ENCODE measurements at places on chromosomes 11 and 22.

DNA sequence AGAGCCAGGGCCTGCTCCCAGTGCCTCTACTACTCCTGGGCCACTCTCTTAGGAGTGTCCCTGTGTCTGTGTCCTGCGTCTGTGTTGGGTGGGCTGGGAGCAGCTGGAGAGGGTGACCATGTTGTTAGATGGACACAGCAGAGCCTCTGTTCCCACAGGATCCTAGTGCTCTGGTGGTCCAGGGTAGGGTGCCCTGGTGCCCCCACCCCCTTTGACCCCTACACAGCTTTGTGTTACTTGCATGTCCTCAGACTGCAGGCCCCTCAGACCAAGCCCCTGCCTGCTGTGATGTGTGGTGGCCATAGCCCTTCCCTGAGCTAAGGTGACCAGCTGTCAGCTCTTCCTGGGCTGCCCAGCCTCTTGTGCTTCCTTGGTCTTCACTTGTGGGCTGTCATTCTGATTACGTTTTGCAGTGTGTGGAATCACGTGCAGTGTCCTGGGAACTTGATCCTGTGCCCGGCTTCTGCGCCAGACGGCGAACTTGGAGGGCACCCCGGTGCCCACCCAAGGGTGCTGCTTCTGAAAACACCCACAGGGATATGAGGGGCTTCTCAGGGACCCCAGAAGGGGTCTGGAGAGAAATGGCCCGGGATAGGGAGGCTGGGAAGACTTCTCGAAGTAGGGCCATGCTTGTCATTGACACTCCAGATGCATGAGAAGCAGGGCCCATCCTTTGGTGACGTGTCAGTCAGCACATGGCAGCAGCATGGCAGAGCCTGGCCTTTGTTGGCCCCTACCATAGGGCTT is 1.5 kb downstream of the TANGO2 start:
- no peaks in the 10 kb centered on the region for H3K27me3 ChIP-seq
- peaks cover 58% of the 10 kb centered on the region for H3K4me1 ChIP-seq
- H3K4me3 ChIP-seq: peak overlapping the region; percentile 87
- peaks cover 25% of the 10 kb centered on the region for H3K36me3 ChIP-seq
- peak overlapping the region; percentile 88 for H3K27ac ChIP-seq

DNA sequence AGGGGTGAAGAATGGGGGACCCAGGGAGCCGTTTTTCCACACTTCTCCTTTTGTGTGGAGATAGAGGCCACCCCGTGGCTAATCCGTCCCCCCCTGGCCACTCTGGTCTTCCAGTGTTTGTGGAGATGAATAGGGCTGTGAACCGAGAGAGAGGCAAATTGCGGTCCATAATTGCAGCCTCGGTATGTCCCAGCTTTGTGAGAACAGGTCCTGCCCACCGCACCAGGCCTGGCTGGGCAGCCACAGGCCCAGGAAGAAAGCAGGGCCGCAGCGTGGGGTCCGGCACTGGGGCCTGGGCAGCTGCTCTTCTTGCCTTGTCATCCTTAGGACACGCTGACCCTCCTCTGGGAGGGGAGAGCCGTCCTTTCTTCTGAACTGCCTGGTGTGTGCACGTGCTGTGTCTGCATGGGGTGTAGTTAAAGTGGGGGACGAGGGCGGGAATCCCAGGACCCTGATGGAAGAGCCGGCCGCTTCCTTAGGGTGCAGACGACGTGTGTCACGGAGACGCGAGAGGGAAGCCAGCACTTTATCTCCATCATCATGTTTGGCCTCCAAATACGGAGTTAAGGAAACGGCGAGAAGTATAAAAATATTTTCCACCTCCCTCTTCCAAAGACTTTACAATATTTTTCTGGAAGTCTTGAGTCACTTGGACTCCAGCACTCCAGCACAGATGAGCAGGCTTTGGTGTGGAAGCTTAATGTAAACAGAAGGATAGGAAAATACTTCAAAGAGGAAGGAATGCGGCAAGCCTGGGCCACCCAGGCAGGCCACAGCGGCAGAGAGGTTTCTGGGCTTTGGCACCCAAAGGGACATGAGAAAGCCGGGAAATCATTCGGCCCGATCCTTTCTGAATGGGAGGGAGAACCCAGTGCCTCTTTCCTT is 1248.4 kb downstream of the BRD1 start:
- no peaks in the 10 kb centered on the region for H3K36me3 ChIP-seq
- H3K4me1 ChIP-seq: no peaks in the 10 kb centered on the region
- H3K27me3 ChIP-seq: peaks cover 23% of the 10 kb centered on the region
- no peak overlapping the region for H3K27ac ChIP-seq
- no peak overlapping the region for H3K4me3 ChIP-seq
- no peak for DNase-seq

DNA sequence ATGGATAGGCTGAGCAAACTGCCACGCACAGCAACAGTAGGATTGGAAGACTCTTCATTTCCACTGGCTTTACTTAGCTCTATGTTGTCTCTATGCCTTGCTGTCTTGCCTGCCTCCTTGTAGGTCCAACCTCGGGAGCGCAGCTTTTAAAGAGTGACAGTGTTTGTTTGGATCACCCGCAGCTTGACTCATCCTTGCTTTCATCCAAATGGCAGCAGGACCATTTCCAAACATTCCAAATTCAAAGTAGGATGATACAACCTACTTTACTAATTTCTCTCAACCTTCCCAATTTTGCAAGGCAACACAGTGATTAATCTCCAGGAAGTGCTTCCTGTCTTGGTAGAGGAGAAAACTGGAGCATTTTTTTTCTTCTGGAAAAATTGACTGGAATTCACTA is at the start of gene MMP3:
Gene MMP3 (minus strand): TSS at position 121 of the 400 bp plus-strand sequence. CDS start 63 bp downstream, at position 58.
- no peak within 1 kb of the TSS for H3K27ac ChIP-seq
- peaks cover 14% of the 10 kb centered on the region for H3K27me3 ChIP-seq
- no peak for DNase-seq

GRCh38 chr11:121741761-121742361 is 289.1 kb upstream of the SORL1-AS1 start:
- DNase-seq: no peak
- H3K27me3 ChIP-seq: peaks cover 28% of the 10 kb centered on the region
- H3K4me3 ChIP-seq: no peak overlapping the region
- H3K4me1 ChIP-seq: no peaks in the 10 kb centered on the region
- H3K36me3 ChIP-seq: peaks cover 2% of the 10 kb centered on the region

GRCh38 chr11:11415901-11416300 is 62.9 kb upstream of the CSNK2A3 start:
- no peaks in the 10 kb centered on the region for H3K4me1 ChIP-seq
- no peaks in the 10 kb centered on the region for H3K36me3 ChIP-seq
- no peak overlapping the region for H3K4me3 ChIP-seq
- DNase-seq: no peak
- peaks cover 52% of the 10 kb centered on the region for H3K27me3 ChIP-seq

DNA sequence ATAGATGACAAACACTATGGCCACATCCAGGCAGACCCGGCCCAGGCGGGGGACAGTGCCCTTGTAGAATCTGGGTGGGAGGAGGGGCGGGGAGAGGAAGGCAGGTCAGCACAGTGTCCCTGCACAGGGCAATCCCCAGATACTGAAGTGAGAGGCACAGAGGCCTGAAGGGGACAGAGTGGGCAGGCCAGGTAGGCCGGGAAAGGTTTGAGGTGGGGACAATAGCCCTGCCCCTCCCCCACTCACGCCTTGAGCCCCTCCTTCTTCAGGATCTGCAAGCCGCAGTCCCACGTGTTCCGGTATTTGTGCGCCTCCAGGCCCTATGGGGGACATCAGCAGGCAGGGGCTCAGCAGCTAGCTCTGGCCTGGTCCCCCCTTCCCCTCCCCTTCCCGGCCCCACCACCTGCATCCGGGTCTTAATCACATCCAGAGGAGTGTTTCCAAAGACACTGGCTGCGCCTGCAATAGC is 2.3 kb downstream of the SLC25A1 start:
- H3K4me3 ChIP-seq: peak overlapping the region; percentile 79
- peaks cover 19% of the 10 kb centered on the region for H3K4me1 ChIP-seq
- H3K27me3 ChIP-seq: no peaks in the 10 kb centered on the region
- no peak for DNase-seq

DNA sequence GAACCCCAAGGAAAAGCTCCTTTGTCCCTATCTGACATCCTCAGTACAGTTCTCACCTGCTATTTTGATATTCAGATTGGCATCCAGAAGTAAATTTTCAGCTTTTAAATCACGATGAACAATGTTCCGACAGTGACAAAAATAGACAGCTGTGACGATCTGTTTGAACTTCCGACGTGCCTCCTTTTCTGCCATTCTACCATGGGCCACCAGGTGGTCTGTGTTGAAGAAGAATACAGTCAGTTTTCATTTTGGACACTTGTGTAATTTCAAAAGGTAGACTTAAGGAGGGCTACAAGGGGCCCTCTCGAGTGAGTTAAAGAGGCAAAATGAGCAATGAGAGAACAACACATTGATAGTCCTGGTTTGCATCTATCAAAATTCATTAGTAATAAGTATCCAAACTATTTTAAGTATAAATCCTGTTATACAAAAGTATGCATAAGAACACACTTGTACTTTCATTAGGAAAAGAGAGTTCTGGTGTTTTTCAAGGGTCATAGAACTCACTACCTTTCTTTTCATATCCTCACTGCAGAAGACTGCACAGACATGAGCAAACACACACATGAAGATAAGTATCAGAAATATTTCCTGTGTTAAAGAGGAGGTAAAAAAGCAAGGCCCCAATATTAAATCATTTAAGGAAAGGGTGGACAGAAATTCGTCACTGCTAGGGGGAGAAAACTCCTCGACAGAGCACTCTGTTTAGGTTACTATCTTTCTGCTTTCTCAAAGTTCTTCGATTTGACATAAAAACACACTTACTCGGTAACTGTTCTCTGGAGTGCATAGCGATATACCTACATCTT is 89.9 kb upstream of the APOA1 start:
- peak; percentile 25 for DNase-seq
- no peaks in the 10 kb centered on the region for H3K27me3 ChIP-seq
- peaks cover 19% of the 10 kb centered on the region for H3K36me3 ChIP-seq
- H3K4me1 ChIP-seq: peaks cover 75% of the 10 kb centered on the region
- H3K4me3 ChIP-seq: peak overlapping the region; percentile 57
- peak overlapping the region; percentile 97 for H3K27ac ChIP-seq

GRCh38 chr11:43947003-43947500 is 4.6 kb downstream of the C11orf96 start:
- no peak overlapping the region for H3K27ac ChIP-seq
- peaks cover 7% of the 10 kb centered on the region for H3K4me1 ChIP-seq
- DNase-seq: no peak
- peaks cover 1% of the 10 kb centered on the region for H3K36me3 ChIP-seq
- peaks cover 74% of the 10 kb centered on the region for H3K27me3 ChIP-seq

Data from central memory CD8-positive, alpha-beta T cell (primary cell).